ENCODE measurements at places on chromosomes 1 and 21.

GRCh38 chr1:200355801-200356200 lies 54.0 kb downstream of the ZNF281 start:
- DNase-seq = no peak

GRCh38 chr1:59692591-59692990 lies 122.2 kb upstream of the HOOK1 start:
- DNase-seq = no peak

DNA sequence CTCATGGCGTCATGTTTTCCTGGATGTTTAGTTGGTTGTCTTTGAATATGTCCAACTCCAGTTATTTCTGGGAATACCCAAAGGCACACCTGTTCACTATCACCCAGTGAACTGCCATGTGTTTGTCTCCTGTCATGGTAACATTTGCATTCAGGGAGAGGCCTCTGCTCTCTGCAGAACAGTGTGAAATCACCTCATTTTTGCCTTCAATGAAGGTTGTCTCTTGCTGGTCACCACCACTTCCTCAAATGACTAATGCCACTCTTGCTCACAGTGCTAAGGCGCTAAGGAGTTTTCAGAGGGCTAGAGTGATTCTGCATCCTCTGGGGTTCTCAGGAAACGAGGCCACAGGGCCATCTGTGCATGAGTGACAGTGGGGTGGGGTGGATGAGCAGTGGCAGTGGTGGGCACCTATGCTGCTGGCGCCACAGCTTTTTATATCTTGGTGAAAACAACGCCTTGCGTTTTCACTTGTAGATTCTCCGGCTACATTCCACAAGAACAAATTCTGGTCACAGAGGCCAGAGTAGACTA lies 60.0 kb upstream of the ATP5PO start:
- DNase-seq = peak; percentile 69

- no peak for DNase-seq
Measured at GRCh38 chr1:46452931-46453325, 36.7 kb upstream of the DMBX1 start.

DNA sequence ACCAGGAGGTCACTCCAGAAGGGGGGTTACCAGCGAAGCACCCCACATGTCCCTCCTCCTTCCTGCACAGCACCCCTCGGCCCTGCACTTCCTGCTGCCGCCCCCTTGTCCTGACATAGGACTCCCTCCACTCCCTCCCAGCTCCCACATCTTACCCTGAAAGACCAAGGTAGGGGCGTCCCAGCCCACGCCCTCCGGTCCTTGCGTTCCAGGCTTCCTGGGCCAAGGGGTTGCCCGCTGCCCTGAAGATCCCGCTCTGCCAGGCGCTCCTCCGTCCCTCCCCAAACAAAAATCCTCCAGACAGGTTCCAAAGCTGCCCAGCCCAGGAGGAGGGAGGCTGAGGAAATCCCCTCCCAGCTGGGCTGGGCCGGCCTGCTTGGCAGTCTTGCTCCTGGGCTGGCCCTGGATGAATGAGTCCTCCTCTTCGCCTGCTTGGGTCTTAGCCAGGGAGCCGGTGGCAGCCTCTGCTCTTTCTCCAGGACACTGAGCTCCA lies at the start of gene RHBDL2:
Gene RHBDL2 (minus strand): TSS at position 304 of the 493 bp plus-strand sequence. CDS start 22,618 bp downstream, outside the sequence.
- no peak for DNase-seq

DNA sequence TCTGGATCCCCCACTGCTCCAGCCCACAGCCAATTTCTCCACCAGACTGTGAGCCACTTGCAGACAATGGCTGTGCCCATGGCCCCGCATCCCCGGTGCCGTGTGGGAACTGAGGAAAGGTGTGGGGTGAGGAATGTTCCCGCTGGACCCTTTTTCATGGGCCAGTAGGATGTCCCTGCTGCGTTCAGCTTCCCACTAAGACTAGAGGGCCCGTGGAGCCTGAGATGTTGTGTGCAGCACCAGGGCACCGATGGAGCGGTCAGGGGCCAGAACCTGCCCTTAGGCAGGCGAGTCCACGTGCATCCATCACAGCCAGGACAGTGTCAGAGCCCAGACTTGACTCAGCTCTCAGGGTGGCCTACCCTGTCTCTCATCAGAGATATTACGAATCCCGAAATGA lies 105.7 kb upstream of the COL6A1 start:
- no peak for DNase-seq

- no peak for DNase-seq
Measured at GRCh38 chr1:169681140-169681539, 30.3 kb downstream of the SELL start.

- DNase-seq = no peak
Measured at GRCh38 chr1:27806758-27807157, 23.8 kb upstream of the PPP1R8 start.

DNA sequence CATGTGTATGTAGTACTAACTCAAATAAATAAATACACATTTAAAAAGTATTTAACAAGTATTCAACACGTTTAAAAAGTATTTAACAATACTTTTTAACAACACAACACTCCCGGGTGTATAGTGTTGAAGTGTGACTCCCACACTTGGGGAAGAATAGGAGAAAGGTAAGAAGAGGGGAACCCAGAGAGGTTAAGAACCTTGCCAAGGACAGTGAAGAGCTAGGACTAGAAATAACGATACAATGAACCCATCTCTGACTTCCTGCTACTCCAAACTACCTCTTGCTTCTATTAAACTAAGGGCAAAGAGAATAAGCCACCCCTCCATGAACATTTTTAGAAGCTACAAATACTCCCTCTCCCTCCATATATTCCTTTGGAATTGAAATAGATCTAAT lies 1.7 kb upstream of the GFI1 start:
- no peak for DNase-seq

DNA sequence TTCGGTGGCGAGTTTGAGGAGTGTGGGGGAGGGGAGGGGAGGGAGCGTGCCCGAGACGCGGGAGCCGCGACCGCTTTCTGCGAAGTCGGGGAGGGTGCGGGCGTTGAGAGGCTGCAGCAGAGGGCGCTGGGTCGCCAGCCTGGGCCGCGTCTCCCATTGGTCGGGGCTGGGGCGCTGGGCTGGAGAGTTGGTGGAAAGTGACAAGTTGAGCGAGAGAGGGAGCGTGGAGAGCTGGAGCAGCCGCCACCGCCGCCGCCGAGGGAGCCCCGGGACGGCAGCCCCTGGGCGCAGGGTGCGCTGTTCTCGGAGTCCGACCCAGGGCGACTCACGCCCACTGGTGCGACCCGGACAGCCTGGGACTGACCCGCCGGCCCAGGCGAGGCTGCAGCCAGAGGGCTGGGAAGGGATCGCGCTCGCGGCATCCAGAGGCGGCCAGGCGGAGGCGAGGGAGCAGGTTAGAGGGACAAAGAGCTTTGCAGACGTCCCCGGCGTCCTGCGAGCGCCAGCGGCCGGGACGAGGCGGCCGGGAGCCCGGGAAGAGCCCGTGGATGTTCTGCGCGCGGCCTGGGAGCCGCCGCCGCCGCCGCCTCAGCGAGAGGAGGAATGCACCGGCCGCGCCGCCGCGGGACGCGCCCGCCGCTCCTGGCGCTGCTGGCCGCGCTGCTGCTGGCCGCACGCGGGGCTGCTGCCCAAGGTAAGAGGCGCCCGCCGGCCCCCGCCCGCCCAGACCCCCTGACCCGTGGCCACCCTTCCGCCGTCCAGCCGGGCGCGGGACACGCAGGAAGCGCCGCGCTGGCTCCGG lies at the start of gene ROR1:
Gene ROR1 (plus strand): TSS at position 203 of the 802 bp plus-strand sequence.
- peak; percentile 68 for DNase-seq

GRCh38 chr1:94821636-94822305 lies 1.6 kb downstream of the SLC44A3 start:
- no peak for DNase-seq

- no peak for DNase-seq
Measured at GRCh38 chr1:19453741-19454201, 31.6 kb downstream of the CAPZB start.

- DNase-seq = peak; percentile 22
Measured at GRCh38 chr1:155858800-155859233, 550 bp upstream of the SYT11 start.

DNA sequence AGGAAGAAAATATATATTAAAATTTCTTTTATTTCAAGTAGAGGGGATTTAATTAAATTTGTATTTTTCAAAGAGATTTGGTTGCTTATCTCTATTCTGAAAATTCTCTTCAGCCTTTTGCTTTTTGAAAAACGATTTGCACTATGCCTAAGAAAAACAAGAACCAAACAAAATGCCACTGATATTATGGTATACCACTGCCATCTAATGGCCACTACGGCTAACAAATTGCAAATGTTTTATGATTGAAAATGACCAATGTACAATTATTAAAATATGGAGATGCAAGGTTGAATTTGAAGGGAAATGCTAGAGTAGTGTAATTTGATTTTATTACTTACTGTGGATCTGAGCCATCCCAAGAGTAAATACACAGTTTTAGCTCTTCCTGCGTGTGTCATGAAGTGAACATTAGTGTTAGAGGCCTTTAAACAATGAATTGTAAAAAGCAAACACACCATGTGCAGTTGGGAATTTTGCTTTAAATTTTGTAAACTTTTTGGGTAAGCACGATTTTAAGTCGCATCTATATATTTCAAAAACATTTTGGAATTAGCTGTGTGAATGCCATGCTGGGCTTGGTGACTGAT lies 137.4 kb upstream of the USP25 start:
- DNase-seq = no peak

- DNase-seq = no peak
Measured at GRCh38 chr1:9101510-9102146, 27.3 kb downstream of the GPR157 start.

DNA sequence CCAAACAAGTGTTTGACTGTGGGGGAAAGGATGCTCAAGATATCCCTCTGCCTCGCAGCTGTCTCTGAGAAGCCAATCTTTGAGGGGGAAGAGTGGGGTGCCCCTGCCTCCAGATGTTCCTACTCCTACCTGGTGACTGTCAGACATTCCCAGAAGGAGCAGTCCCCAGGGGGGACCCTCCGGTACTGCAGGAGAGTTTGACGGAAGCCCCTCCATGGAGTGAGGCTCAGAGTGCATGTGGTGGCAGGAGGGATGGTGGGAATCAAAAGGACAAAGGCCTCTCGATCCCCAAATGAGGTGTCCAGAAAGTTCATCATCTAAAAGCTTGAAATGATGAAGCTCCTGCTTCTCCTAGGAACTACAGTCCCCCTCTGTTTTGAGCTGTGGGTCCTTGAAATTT lies 5.3 kb downstream of the SLC27A3 start:
- no peak for DNase-seq

GRCh38 chr1:208108213-208108608 lies 136.0 kb downstream of the PLXNA2 start:
- DNase-seq = no peak

Measured in stimulated activated CD4-positive, alpha-beta T cell treated with anti-CD3 and anti-CD28 coated beads, Interleukin-4, amount 100 ng/mL, for 48 hours (primary cell).